Activated T-helper 17 cell treated with anti-CD3 and anti-CD28 coated beads, Interleukin-2, amount 50 U/mL, for 72 hours (primary cell): ENCODE measurements at places on chromosomes 1 and 21. TPM values are rescaled to one million over a fixed set of nuclear protein-coding genes. Genes with fewer than 3 reads are reported as not detected.

The TRIM63 gene
- not detected for total RNA-seq

The VPS45 gene
- total RNA-seq = 24.7 TPM

The AMPD1 gene
- total RNA-seq = not detected

The COL8A2 gene
- total RNA-seq = not detected

The FTCD gene
- not detected for total RNA-seq

The LCE6A gene
- total RNA-seq = not detected

The AGO4 gene
- 5.9 TPM for total RNA-seq

The ST6GALNAC3 gene
- total RNA-seq = 0.30 TPM

The SYT11 gene
- 61.9 TPM for total RNA-seq

The HOOK1 gene
- 2.8 TPM for total RNA-seq

The AK2 gene
- total RNA-seq = 304 TPM

The NECAP2 gene
- 83.7 TPM for total RNA-seq

The ADAMTS1 gene
- total RNA-seq = 0.05 TPM

The TAF12 gene
- total RNA-seq = 28.4 TPM

The BRINP2 gene
- total RNA-seq = not detected

The SPRR3 gene
- not detected for total RNA-seq

The OR2G6 gene
- total RNA-seq = not detected

The SLC25A34 gene
- total RNA-seq = 1.6 TPM

The PCAT6 gene
- 4.0 TPM for total RNA-seq

The VHLL gene
- 0.42 TPM for total RNA-seq
